Activated CD4-positive, alpha-beta T cell treated with anti-CD3 and anti-CD28 coated beads, Interleukin-2, amount 50 U/mL, for 16 hours (primary cell): ENCODE measurements at places on chromosomes 11 and 22.

GRCh38 chr11:1283091-1283511 lies 26.3 kb downstream of the TOLLIP start:
- DNase-seq: no peak

GRCh38 chr11:132187386-132187785 lies 817.0 kb downstream of the NTM start:
- DNase-seq: no peak

DNA sequence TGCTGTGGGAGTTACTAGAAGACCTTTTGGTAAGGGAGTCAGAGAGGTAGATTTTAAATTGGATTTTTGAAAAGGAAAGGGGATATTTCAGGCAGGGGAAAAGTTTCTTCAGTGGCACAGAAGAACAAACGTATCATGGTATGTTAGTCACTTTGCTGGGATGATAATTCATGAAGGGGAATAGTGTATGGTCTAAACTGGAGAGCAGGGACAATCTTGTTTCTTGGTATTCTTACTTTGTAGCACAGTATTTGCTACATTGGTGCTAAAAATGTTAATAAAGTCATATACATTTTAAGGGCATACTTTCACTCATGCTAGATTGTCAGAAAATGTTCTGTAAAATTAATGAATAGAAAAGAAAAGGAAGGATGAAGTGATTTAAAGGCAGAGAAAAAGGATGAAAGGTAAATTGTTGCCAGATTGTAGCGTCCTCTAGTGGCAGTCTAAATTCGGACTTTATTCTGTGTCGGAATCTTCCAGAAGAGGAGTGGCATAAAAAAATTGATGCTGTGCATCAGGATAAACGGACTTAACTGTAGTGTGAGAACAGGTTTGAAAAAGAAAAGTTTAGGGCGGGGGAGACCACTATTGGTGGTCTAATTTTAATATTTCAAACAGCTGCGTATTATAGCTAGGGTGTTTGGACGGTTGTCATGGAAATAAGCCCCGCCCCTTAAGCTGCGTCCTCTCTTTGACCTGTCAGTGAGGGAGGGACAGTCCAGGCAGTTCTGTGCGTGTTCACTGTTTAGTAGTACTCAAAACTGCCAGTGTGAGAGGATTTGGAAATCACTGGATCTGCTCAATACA lies at the start of gene BCO2:
Gene BCO2, plus strand, starts transcription at position 724 of the 810 bp plus-strand sequence. CDS start 90 bp downstream, outside the sequence.
- peak; percentile 39 for DNase-seq

GRCh38 chr11:69380921-69381581 lies 87.1 kb downstream of the MYEOV start:
- DNase-seq: no peak

GRCh38 chr11:18230859-18231258 lies 5.7 kb downstream of the SAA4 start:
- DNase-seq: no peak

DNA sequence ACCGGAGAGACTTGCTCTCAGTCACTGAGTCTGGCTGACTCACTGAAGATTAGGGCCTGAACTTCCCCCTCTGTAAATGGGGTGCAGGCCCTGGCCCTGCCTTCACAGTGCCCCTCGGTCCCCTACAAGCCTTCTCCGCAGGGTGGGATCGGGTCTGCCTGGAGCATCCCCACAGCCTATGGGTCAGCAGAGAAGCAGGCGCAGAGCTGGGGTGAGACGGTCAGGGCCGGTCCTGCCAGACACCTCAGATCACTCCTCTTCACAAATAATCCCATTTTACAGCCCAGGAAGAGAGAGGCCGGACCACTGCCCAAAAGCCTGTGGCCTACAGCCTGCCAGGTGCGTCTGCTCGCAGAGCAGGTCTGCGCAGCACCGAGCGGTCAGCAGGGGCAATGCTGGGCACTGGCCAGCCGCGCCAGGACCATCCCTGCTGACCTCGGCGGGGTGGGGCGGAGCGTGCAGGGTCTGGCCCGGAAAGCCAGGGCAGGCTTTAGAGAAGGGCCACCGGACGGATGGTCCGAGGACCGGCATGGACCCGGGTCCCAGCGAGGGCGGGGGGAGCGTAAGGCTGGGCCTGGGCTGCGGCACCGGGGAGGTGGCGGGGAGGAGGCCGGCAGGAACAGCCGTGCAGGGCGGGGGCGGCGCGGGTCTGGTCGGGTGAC lies 522 bp upstream of the SEPTIN5 start:
- DNase-seq: no peak

DNA sequence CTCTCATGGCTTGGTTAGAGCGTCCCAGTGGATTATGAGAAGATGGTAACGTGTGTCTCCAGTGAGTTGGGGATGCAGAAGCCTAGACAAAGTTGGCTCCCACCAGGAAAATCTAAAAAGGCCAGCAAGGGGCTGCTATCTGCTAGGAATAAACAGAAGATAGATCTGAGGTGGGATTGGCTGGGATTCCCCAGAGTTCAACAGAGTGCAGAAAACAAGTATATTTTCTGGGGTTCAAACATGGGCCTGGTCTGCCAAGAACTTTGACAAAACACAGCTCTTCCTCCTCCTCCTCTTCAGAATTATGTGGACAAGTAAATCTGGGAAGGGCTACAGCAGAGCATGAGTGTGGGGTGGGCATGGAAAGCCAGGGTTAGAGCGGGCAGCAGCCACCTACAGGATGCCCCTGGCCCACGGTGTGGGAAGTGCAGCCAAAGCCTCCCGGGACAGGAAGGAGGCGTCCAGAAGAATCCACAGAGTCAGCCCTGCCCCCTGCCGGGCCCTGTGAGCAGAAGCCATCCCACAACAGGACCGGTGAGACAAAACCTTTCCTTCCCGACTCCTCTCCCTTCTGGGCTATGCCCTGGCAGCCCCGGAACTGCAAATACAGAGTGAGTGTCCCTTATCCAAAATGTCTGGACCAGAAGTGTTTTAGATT lies 67.1 kb downstream of the CD82 start:
- DNase-seq: no peak

GRCh38 chr22:32130464-32130863 lies 28.6 kb downstream of the C22orf42 start:
- DNase-seq: no peak

- no peak for DNase-seq
Observed at GRCh38 chr11:76701294-76702040, 30.9 kb upstream of the LRRC32 start.

DNA sequence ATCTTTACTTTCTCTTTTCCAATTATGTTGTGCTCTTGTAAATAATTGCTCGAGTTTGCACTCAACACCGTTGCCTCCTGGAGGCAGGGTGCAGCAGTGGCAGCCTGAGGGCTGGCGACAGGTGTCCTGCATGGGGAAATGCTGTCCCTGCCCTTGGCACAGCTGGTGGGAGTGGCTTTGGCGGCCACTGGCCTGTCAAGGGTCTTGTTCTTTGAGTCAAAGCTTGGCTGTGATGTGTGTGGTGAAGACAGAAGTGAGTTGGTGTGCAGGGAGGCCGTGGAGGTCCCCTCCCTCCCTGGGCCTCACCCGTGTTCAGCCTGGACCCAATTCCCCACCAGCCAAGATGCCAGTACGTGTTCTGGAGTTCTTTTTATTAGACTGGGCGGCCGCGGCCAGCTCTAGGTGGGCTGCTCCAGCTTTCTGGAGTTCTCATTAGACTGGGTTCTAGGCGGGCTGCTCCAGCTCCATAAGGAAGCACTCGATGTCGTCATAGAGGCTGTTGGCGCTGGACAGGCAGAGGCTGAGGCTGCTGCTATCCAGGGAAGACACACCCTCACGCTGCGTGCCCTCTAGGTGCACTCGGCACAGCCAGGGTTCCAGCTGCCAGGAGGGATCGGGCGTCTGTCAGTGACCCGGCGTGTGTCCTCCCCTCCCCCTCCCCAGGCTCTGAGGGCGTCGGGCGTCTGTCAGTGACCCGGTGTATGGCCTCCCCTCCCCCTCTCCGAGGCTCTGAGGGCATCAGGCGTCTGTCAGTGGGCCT lies 3.4 kb downstream of the IRF7 start:
- no peak for DNase-seq

- no peak for DNase-seq
Observed at GRCh38 chr11:78219493-78220217, 30.9 kb downstream of the USP35 start.

DNA sequence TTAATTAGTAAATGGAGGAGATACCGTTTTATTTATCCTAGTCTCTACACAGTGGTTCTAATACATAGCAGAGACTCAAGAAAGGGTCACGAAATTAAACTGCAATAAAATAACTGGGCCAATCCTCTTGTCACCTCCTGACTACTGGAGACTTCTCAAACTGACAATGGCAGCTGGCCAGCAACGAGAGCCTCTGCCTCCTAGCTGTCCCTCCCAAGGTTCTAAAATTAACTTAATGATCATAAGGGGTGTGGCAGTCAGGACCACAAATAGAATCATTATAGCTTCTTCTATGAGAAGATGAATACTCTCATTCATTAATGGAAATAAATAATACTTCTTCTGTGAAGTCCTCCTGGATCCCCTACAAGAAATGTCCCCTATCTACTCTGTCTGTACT lies 63.8 kb upstream of the APOA1 start:
- no peak for DNase-seq

GRCh38 chr11:118046051-118046963 lies 30.6 kb upstream of the TMPRSS4 start:
- DNase-seq: peak; percentile 68

DNA sequence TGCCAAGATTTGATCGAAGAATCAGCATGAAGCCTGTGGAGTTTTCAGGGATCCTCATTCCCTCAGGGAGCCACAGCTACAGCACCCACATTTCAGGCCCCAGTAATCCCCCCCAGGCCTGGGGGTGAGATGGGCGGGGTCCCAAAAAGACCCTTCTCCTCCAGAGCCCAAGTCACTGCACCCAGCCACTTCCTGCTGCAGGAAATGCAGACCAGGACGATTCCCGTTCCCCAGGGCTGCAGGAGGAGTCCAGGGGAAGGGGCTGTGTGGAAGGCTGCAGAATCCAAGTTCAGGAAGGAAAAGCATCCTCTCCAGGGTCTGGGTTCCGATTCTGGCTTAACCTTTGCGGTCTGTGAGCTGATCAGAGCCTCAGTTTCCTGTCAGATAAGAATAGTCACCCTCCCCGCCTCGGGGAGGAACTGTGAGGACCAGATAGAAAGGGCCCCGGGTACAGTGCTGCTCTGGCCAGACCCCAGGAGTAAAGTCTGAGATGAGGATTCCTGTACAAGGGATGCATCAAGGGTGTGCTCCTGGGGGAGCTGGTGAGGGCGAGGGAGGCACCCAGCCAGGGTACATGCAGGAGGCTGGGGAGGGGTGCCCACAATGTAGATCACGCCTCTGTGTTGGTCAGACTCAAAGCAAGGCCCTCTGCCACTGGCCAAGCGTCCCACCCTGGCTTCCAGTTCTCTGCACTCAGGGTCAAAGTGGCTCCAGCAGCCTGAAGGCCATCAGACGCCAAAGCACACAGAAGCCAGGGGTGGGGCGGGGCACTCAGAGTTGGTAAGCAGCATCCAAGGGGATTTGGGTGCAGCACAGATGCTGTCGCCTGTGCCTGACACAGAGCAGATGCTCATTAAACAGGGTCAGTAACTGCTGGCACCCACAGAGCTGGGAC lies 30.1 kb upstream of the TP53I11 start:
- DNase-seq: no peak

DNA sequence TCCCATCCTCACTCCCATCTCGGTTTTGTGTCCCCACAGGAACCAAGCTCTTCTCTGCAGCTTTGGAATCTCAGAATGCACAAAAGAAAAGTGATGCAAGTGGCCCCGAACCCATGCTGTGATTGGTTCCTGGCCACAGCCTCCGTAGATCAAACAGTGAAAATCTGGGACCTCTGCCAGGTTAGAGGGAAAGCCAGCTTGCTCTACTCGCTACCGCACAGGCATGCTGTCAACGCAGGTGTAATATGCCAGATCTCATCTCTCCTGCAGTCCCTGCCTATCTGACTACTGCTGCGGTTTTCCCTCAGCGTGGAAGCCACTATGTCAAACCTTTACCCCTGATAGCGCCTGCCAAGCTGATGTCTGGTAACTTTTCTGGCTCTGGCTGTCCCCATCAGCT lies 200.5 kb upstream of the LRRC4C start:
- no peak for DNase-seq

GRCh38 chr22:39478441-39478850 lies 21.6 kb downstream of the MGAT3 start:
- no peak for DNase-seq

DNA sequence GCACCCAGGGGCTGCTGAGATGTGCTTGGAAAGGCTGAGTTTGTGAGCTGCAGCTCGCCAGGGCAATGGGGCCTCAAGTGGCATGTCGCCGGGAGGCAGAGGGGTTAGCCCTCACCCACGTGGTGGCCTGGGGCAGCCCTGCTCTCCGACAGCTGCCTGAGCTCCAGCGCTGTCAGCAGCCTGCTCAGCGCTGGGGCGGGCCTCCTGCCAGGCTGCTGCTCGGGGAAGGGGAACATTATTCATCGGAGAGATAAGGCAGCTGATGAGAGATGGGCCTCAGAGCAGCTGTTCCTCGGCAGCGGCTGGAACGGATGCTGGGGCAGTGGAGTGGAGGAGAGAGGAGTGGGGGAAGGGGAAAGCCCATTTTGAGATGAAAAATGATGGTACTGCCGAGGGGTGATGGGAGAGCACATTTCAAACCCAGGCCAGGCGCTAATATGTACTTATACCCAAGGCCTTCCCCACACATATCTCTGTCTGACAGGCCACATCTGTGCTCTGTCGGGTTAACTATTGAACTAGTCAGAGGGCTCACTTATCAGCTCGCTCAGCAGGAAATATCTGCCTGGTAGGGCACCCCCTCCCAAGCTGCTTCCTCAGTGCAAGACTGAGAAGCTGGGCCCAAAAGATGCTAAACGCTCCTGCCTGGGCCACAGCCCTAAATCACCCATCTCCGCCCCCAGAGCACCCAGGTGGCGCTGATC lies 79.5 kb downstream of the TIMP3 start:
- no peak for DNase-seq

DNA sequence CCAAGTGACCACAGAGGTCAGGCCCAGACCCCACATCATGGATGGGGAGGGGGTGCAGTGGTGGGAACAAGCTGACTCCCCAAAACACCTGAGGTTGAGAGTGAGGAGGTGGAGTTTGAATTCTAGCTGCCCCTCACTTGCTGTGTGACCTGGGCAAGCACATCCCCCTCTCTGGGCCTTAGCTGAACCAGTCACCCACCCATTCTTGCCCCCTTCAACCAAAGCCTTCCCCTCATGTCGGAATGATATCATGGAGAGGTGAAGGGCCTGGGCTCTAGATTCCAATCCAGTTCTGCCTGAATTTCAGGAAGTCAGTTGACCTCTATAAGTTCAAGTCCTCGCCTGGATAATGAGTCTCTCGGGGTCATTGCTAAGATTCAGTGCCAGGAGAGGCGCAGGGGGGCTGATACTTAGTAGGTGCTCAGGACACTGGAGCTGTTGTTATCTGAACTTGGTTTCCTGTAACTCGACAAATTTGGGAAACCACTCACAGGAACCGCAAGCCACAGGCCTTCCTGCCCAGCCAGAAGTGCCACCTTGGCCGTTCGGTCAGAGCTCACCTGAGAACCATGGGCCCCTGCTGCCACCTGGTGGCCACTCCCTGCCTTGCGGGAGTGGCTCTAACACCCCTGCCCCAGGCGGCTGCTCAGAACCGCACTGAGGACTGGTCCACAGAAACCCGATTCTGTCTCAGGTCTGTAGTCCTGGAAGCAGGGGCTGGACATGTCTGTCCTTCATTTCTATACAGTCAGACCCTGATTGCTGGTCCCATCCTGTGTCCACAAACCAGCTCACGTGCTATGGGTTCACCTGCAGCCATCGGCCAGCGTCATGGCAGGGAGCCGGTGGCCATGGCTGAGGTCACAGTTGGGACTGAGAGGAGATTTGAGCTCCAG lies 6.9 kb downstream of the CDC42EP1 start:
- DNase-seq: peak; percentile 97

- DNase-seq: no peak
Observed at GRCh38 chr11:19918302-19919049, 205.8 kb downstream of the NAV2 start.
